ENCODE measurements at places on chromosomes 4 and X.

- no peak for DNase-seq
Measured at GRCh38 chr4:144179152-144179739, 38.7 kb upstream of the GYPA start.

DNA sequence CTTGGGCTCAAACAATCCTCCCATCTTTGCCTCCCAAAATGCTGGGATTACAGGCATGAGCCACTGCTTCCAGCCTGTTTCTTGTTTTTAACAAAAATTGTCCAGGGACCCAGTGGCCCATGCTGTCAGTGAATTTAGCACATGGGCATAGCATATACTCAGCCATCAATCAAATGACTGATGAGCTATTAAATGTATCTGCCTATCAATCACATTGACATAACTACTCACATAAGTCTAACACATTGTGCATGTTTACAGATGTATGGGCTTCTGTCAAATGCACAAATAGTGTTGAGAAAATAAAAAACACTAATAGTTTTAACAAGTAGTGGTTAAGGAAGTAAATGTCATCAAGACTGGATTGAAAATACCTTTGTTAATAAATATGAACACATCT lies 249.4 kb downstream of the COX18 start:
- no peak for DNase-seq

DNA sequence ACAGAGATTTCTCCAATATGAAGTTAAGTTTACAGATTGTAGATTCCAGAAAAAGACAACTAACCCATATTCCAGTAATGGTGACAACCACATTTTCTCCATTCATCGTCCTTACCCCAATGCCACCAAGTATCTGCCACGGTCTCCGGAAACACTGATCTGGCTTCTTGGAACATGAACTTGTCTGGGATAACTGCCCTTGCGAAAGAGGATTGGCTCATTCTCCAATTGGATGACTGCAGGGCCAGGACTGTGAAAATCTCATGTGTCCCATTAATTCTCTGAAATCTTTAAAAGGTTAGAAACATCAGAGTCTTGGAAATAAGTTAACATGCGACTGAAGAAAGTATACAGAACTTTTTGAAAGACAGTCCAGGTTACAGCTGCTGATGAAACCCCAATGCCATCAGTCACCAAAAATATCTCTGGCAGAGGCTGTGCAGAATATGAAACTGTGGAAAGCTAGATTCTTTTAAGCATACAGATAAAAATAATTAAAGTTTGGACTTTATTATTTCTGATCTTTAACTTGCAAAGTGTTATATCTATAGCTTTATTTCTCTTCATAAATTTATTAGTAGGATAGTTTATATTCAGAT lies 496.9 kb downstream of the PPARGC1A start:
- DNase-seq: no peak

DNA sequence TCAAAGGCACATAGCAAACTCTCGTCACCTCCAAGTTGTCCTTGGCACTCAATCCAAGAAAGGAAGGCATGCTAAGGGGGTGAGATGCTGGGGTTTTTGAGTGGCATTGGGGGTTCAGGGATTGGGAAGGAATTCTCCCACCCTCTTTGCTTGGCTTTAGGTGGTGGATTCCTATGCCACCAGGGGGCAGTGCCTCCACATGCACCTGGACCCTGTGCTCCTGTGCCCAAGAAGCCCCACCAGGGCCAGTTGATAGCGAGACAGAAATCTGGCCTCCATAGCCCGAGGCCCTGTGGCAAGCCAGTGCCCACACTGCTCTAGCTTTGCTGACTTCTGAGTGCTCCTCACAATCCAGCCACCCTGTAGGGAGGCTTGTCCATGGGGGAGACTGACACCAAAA lies 2.0 kb upstream of the FATE1 start:
- peak; percentile 20 for DNase-seq

DNA sequence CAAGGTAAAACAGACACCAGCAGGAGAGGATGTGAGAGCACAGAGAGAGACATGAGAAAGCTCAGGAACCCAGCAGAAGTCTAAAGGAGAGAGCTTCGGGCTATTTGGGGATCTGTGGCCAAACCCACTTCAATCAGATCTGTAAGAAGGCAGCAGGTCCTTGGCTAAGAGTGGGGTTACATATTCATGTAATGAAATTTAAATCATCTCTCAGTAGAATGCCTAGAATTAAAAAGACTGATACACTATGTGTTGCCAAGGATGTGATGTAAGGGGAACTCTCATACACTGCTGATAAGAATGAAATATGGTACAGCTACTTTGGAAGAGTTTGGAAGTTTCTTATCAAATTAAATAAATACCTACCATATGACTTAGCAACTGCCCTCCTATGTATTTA lies 35.8 kb downstream of the PDE5A start:
- DNase-seq: no peak

DNA sequence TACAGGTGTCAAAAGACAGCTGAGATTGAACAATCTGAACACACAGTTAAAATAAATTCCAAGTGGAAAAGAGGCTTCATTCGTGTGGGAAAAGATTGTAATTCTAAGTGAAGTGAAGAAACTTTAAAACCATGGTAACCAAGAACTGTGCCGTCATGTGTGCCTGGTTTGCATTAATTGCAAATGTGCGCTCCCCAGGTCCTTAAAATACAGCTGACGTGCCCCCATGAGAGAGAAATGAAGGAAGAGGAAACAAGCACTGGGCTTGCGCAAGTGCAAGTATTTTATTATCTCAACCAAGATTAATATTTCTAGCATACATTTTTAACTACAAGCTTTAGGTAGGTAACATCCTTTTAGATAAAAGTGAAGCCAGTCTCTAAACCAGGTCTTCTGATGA lies 92.5 kb downstream of the PARM1 start:
- no peak for DNase-seq

DNA sequence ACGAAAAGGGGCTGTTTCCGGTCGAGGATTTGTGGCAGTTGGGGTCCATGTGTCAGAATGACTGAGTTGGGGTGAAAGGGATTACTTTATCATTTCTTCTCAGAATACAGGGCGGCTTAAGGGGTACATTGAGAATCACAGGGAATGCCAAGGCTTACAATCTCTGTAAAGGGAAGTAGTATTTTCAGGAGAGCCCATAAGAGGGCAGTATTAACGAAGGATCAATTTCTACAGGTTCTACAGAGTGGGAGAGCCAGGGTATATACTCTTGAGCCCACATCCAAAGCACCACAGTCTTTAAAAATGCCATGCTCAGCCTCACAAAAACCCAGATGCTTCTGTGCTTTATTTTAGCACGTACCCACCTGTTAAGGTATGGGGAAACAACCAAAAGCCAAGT lies 67.7 kb upstream of the ZXDA start:
- no peak for DNase-seq

- no peak for DNase-seq
Measured at GRCh38 chr4:56220261-56220660, 167.0 kb downstream of the AASDH start.

GRCh38 chr4:7427831-7428260 lies 6.9 kb downstream of the PSAPL1 start:
- DNase-seq: no peak

GRCh38 chr4:40825014-40825838 lies 75.5 kb downstream of the NSUN7 start:
- DNase-seq: no peak

DNA sequence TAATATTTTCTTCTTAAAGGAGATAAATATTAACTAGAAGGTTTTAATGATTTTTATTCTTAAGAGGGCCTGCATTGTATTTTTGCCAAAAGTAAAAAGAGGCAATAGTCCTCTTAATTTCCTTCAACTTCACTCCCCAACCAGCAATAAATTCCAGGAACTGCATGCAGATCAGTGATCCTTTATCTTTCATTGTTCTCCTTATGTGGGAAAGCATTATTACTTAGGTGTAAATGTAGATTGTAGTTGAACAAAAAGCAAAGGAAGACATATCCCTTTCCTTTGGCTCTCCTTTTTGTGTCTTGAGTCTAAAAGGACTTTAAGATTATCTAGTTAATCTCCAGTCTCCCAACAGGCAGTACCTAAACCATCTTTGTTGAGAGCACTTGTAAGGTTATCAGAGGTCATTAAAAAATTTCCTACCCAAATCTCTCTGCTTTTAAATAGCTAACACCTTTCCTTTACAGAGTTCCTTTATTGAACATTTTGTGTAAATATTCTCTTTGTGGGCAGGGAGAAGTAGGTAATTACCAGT lies 55.3 kb downstream of the RAPGEF2 start:
- no peak for DNase-seq

GRCh38 chr4:8558080-8558960 lies 21.9 kb upstream of the GPR78 start:
- DNase-seq: no peak

DNA sequence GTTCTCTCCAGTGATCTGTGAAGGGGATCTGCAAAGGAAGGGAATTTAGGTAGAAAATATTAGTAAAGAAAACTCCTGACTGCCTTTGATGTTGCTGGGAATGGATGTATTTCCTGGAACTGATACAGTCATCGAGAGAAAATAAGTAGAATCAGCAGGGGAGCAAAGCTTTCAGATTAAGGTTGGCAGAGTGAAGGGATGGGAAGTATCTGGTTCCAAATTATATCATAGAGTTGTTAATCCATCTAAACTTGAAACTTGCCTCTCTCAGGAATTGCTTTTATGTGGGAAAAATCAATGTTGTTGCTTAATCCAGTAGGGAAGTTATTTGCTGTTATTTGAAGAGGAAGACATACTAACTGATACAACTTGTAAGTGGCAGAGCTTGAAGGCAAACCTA lies 19.3 kb downstream of the EPHA5 start:
- DNase-seq: no peak

DNA sequence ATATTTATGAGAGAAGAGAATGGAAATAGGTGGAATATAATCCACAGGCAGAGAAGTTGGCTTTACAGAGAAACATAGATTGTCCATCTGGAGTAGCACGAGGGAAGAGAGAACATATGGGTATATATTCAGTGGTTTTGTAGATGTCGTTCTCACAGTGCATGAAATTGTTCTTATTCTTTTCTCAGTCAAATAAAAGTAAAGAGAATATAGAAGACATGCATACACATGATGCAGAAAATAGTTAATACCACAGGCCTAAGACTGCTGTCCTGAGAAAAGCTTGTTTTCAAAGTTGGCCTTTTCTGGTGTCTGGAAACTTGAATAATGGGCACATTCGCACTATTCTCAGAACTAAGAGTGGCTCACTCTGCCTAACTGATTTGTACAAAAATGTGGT lies 378.1 kb downstream of the GABRG1 start:
- no peak for DNase-seq

GRCh38 chr4:96784336-96784735 lies 944.4 kb downstream of the PDHA2 start:
- DNase-seq: no peak

DNA sequence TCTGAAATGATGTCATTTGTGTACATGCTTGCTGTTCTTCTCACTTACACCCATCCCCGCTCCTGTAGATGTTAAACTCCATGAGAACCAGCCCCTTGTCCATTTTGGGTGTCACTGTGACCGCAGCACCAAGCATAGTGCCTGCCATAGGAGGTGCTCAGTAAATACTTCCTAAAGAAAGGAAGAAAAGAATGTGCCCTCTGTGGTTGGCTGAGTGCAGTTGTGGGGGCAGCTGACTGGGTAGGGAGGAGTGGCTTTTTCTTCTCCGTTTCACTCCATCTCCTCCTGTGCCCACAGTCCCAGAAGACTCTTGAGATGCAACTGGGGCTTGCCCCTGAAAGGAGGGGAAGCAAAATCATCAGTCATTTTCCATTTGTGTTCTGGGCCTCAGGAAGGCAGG lies 25.5 kb downstream of the PHEX start:
- DNase-seq: no peak

GRCh38 chr4:121243485-121243884 lies 79.4 kb upstream of the TNIP3 start:
- DNase-seq: no peak

GRCh38 chr4:5395781-5396180 lies 312.6 kb downstream of the EVC2 start:
- no peak for DNase-seq

GRCh38 chr4:111283066-111283677 lies 660.3 kb upstream of the PITX2 start:
- DNase-seq: peak; percentile 62

DNA sequence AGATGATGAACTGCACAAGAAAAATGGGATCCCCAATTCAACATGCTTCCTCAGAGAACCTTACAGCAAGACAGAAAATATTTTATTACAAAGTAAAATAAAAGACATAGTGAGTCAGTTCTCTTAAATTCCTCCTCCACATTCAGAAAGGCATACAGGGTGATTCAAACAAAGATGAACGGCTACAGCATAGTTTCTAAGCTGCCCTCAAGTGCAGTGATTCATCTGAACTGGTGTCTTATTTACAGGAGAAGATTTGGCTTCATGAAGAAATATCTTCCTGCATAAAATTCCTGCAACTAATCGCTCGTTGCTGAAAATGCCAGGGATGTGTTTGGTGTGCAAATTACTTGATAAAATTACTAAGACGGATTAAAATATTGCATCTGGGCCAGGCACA lies 103.6 kb downstream of the PRKX start:
- DNase-seq: no peak

- DNase-seq: no peak
Measured at GRCh38 chr4:115119804-115120352, 6.5 kb upstream of the NDST4 start.

DNA sequence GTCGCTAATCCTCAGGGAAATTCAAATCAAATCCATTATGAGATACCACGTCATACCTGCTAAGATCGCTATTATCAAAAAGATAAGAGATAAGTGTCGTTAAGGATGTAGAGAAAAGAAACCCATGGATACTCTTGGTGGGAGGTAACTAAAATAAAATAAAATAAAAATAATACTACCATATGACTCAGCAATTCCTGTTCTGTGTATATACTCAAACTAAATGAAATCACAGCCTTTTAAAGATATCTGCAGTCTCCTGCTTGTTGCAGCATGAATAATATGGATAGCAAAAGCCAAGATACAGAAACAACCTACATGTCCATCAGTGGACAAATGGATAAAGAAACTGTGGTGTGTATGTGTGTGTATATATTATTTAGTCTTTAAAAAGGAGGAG lies 105.8 kb upstream of the IL15 start:
- no peak for DNase-seq

GRCh38 chr4:41784191-41784979 lies 35.9 kb upstream of the PHOX2B start:
- DNase-seq: no peak

DNA sequence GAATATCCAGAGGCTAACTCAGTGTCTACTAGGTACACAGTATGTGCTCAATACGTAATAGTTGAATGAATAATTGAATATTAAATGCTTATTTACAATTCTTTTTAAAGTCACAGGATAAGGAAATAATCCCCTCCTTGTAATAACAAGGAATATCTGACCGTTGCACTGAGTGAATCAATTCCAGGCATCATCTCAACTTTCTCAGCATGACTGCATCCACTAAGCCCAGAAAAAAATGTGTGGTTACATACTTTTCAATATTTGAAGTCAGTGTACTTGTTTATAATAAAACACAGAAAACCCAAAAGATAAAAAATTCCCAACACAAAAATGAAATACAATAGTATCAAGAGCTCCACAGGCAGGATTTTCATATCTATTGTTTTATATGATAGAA lies 105.4 kb downstream of the TMEM144 start:
- no peak for DNase-seq
